ENCODE measurements at places on chromosomes 4 and X.

GRCh38 chr4:164239976-164240375 is 514.0 kb upstream of the SMIM31 start:
- DNase-seq, result no peak

DNA sequence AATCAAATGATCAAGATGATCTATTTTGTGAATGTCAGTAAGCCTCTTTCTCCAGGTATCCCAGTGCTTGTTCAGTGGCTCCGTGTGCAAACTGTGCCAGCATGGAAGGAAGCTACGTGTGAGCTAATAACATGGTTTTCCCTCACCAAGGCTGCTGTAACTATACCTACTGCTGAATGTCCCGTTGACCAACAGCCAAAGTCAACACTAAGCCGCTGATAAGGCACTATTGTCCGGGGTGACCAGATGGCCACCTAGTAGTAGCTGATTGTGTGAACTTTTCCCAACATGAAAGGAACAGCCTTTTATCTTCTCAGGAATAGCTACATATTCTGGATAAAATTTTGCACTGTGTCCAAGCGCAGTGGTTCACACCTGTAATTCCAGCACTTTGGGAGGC is 58.0 kb upstream of the ABCG2 start:
- DNase-seq, result no peak

- DNase-seq, result no peak
Measured at GRCh38 chr4:161767116-161767515, 396.7 kb downstream of the FSTL5 start.

- peak; percentile 24 for DNase-seq
Measured at GRCh38 chrX:70479922-70480659, 35.5 kb downstream of the DLG3 start.

DNA sequence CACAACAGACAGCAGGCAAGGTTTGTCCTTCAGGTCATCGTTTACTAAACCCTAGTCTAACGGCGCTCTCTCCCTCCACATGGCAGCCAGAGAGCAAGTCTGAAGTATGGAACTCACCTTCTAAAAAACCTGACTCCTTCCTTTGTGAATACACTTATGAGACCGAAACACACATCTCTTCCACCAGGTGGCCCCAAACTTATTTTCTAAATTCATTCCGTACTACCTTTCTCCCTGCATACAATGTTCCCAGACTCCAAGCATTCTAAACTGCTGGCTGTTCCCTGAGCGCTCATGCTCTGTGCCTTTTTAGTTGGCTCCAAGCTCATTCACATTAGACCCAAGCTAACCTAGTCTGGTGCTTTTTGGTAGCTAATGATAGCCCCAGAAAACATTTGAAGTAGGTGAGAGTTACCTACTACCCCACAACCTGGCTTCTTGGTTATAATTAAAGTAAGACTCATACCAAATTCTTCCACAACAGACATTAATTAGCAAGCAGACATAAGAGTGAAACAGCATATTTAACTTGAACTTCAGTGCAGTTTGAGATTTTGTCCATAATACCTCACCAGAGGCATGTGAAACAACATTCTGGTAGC is 67.6 kb upstream of the DCLK2 start:
- DNase-seq, result peak; percentile 68

- no peak for DNase-seq
Measured at GRCh38 chr4:172819353-172819752, 349.3 kb upstream of the GALNT7 start.

- DNase-seq, result no peak
Measured at GRCh38 chr4:184955636-184956035, 62.7 kb upstream of the HELT start.

DNA sequence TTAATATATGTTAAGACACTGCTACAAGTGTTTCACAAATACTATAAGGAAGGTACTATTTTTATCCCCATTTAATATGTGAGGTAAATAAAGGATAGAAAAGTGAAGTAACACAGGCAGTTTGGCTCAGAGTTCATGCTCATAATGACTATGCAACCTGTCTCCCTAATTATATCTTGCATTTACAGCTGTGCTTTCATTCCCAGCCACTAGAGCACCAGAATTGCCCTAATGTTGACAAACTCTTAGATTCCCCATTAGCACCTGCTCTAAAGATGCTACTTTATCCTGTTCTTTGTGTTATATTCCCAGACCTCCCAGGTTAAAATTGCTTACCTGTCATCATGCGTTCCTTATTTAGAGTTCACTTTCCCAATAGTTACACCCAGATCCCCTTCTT is 833.6 kb downstream of the CCSER1 start:
- no peak for DNase-seq
